Hypothalamus (tissue), 51 donors: ENCODE measurements at places on chromosomes 4 and X.

DNA sequence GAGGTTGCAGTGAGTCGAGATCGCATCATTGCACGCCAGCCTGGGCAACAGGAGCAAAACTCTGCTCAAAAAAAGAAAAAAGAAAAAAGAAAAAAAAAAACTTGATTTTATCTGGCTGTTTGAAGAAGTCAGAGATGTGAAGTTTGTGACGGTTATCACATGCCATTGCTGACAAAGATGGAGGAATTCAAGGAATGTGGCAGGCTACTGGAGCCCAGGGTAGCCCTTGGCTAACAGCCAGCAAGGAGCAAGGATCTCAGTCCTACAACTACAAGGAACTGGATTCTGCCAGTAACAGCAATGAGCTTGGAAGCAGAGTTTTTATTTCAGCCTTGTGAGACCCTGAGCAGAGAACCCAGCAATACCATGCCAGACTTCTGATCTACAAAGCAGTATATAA lies 24.3 kb upstream of the TET2 start:
- no peak for DNase-seq

GRCh38 chrX:153870791-153871360 lies 15.1 kb downstream of the L1CAM start:
- DNase-seq = no peak

- DNase-seq = no peak
Measured at GRCh38 chr4:52015366-52015765, 4.8 kb downstream of the LRRC66 start.

- no peak for DNase-seq
Measured at GRCh38 chrX:148049441-148049840, 68.3 kb downstream of the FMR1NB start.

- DNase-seq = no peak
Measured at GRCh38 chr4:26088433-26088928, 174.5 kb downstream of the SMIM20 start.

DNA sequence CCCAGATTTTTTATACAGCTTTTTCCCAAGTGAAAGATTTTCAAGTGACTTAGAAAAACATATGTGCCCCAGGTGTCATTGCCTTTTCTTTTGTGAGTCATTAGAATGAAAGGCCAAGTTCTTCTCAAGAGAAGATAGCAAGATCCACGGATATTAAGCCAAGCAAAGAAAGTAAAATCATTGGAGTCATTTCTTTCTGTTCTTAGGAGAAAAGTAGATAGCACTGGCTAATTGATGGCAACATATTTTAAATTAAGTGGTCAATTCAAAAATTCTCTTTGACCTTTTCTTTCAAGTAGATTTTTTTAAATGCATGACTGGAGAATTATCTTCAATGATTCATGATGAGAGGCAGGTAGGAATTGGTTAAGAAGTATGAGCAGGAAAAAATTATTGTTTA lies 94.4 kb downstream of the HHIP start:
- DNase-seq = no peak

DNA sequence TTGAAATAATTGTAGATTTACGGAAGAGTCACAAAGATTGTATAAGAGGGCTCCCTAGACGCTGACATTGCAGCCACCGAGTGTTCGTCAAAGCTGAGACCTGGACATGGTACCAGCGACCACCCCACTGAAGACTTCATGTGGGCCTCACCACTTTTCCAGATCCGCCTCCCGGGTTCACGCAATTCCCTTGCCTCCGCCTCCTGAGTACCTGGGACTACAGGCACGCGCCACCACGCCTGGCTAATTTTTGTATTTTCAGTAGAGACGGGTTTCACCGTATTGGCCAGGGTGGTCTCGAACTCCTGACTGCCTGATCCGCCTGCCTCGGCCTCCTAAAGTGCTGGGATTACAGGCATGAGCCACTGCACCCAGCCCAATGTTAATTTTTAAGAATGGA lies 29.7 kb downstream of the CPLX1 start:
- DNase-seq = no peak

- DNase-seq = no peak
Measured at GRCh38 chrX:133923113-133923512, 62.3 kb downstream of the GPC3 start.

DNA sequence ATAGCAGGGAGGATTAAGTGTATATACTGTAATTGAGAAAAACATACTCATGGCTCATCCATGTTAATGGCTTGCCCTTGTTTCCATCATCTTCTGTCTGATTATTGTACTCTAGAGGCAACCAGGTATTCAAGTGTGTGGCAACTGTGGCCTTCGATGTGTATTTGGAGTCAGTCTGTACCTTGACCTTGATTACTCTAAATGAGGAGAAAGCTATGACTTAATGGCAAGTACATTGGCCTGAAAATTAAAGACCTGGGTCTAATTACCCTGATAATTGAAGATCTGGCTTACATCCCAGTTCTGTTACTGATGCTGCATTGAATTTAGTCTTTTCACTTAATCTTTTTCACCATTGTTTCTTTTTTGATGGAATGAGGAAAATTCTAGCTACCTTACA lies 409.2 kb downstream of the CCSER1 start:
- no peak for DNase-seq

- no peak for DNase-seq
Measured at GRCh38 chr4:71239365-71239764, 99.5 kb upstream of the SLC4A4 start.

DNA sequence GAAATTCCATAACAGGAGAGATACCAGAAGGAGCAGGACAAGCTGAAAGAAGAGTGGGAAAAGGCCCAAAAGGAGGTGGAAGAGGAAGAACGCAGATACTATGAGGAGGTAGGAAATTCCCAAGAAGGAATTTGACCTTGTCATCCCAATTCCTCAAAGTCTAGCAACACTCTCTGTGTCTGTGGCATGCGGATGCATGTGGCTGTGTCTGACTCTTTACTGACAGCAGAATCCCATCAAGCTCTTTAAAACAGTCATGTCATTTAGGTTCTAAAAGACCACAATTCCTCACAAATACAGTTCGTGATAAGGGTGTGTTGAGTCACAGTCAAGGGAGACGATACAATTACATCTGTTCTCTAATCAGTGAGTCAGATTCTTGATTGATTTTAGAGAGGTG lies 68.5 kb downstream of the PHOX2B start:
- no peak for DNase-seq

DNA sequence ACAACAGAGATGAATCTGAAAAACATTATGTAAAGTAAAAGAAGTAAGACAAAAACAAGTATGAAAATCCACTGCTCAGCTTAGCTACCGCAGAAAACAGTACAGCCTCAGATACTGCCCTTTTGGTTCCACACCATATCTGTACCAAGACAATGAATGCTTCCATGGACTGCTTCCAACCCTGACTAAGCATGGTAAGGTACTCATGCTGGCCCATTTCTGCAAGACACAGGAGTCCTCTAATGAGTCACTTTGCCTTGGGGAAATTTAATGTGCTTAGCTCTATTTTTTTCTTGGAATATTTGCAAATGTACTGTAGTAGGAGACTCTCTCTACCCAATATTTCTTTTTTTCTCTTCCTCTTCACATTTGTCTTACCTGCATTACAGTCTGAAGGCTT lies 931.7 kb upstream of the HS3ST1 start:
- DNase-seq = no peak

DNA sequence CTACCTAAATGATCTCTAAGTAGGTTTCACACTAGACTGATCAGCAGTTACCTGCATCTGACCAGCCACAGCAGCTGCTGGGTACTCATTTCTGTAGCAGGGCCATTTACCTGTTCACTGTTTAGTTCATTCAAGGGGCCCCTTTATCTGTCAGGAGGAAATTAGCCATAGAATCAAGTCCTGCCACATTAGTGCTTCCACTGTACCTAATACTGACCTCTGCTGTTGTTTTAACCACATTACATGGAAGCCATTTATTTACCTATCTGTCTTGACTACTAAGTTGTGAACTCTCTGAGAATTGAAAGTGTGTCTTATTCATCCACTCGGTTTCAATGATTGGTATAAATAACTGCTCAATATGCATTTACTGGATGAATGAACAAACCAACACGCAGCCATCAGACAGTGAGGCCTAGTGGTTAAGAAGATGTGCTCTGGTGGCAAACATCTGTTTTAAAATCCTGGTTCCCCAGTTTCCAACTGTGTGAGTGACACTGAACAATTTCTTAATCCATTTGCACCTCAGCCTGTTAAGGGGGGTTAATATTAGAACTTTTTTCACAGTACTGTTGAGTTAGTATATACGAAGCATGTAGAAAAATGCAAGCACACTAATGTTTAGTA lies 30.0 kb upstream of the ANXA5 start:
- no peak for DNase-seq

- DNase-seq = no peak
Measured at GRCh38 chr4:118772081-118772766, 63.7 kb downstream of the SEC24D start.

- DNase-seq = no peak
Measured at GRCh38 chrX:48945517-48946348, 11.7 kb downstream of the OTUD5 start.

DNA sequence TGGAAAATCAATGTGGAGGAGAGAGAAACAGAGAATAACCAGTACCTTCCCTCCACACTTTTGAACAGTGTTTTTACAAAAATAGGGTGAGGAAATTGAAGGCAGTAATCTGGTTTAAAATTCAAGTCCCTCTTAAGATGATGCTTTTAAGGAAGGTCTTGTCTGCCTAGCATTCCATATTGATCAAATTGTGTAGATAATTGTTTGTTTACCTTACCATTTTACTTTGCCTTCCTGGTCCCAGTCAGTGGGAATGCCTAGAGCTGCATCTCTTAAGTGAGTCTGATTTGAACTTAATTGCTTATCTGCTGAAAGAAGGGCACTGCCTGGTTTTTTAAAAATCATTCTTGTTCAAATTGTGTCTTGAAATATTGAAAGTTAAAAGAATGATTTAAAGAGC lies 14.4 kb upstream of the MAOA start:
- no peak for DNase-seq

DNA sequence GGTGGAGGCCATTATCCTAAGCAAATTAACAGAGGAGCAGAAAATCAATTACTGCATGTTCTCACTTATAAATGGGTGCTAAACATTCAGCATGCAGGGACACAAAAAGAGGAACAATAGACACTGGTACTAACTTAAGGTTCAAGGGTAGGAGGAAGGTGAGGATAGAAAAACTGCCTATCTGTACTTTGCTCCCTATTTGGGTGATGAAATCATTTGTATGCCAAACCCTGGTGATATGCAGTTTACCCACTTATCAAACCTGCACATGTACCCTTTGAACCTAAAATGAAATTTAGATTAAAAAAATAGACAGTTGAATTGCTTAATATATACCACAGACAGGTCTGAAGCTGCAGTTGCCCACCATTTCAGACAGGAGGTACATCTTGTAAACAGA lies 143.3 kb upstream of the KLHL4 start:
- no peak for DNase-seq

GRCh38 chrX:70012756-70013155 lies 37.0 kb downstream of the AWAT2 start:
- DNase-seq = no peak

DNA sequence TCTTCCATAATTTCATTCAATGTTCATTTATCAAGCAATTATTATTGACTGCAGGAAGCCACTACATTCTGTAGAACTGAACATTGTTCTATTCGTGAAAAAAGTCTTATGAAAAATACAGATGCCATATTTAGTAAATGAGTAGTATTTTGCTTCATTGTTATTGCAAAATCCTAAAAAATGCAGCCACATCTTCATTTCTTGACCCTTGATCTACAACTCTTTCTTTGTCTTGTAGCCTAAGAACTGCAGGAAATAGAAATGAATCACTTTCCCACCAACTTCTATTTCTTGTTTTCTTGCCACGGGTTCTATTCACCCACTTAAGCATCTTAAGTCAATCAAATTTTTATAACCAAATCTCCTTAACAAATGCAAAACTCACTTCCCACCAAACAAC lies 63.3 kb downstream of the KCNIP4 start:
- DNase-seq = no peak

DNA sequence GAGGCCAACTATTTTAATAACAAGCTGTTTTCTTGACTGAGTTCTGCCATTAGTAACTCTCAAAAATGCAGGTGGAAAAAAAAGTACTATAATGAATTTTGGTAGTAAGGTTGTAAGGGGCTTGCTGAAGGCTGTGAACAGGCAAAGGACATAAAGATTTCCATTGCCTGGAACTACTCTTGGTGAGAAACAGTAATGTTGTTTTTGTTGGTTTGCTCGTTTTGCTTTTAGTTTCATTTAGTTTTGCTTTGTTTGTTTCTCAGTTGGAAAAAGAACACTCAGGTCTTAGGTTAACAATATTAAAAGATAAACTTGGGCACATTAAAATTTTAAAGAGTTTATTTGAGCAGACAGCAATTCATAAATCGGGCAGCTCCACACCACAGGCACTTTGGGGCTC lies 824.5 kb upstream of the HTR2C start:
- no peak for DNase-seq

- DNase-seq = no peak
Measured at GRCh38 chr4:174248407-174248806, 35.1 kb downstream of the FBXO8 start.

- DNase-seq = no peak
Measured at GRCh38 chrX:51148848-51149247, 183.8 kb upstream of the NUDT10 start.

DNA sequence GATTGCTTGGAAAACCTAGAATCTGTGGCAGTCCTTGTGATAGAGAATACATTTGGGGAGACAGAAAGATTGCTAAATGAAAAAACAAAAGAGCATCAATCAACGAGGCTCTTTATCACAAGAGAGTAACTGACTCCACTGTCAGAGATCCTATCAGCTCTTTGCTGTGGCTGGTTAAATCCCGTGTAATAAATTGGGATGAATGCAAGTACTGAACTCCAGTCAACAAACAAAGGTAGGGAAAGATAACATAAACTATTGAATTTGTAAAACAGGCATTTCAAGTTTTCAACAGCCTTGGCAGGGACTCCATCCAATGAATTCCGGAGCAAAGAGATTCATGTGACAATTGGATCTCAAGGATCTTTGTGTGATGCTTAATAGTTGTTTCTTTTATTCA lies 21.3 kb downstream of the MMRN1 start:
- no peak for DNase-seq

DNA sequence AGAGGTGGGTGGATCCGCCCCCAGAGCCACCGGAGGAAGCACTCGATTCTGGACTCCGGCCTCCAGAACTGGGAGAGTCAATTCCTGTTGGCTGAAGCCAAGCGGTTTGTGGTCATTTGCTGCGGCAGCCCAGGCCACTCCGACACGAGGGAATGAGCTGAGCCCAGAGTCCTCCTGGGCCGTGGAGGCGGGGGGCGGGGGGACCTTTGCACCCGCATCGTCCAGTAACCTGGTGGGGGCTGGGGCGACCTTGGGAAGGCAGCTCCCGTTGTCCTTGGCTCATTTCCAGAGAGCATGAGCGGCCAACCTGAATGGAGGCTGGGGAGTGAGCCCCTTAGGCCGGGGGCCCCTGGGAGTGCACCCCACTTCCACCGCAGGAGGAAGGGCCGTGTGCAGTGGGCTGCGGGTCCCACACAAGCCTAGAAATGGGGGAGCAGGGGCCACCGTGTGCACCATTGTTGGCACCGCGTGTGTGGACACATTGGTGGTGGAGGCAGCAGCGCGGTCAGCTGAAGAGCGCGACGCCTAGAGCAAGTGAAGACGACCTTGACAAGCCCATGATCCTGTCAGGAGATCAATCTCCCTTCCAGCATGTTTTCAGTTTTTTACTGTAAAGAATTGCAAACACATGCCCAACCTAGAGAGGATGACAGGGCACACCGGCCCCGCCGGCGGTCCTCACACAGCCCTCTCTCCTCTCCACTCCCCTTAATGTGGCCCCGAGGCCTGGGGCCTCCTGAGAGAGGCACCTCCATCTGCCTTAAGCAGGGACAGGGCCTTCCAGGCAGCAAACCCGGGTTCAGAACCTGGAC lies 19.9 kb upstream of the DUSP9 start:
- DNase-seq = no peak
